ENCODE measurements at places on chromosomes 4 and X. TPM values are rescaled to one million over a fixed set of nuclear protein-coding genes. Genes with fewer than 3 reads are reported as not detected.

The LINC00632 gene
- 20.5 TPM for total RNA-seq

DNA sequence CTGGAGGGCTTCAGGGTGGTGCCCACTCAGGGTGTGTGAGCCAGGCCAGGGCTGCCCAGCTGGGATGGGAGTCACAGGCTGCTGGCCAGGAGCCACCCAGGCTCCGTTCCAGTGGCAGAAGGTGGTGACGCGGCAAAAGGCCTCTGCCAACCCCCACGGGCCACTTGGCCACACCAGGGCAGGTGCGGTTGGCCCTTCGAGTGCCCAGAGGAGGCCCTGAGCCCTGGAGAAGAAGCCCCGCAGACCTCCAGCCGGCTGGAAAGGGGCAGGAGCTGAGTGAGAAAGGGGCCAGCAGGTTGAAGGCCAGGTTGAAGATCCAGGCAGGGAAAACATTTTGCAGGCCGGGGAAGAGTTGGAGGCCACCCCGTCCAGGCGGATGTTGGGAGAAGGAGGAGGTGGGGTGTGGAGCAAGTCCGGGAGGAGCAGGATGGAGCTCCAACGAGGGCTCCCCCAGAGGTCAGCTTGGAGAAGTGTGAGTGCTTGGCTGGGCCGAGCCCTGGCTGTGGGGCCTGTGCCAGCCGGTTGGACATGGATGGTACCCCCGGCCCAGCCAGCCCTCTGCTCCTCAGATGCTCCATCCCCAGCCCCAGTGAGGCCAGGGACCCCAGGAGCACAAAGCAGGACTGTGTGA lies 2.8 kb upstream of the CPLX1 start:
- H3K4me3 ChIP-seq = no peak overlapping the region
- H3K4me1 ChIP-seq = peaks cover 12% of the 10 kb centered on the region
- no peak overlapping the region for H3K27ac ChIP-seq
- peaks cover 77% of the 10 kb centered on the region for H3K27me3 ChIP-seq
- DNase-seq = no peak

DNA sequence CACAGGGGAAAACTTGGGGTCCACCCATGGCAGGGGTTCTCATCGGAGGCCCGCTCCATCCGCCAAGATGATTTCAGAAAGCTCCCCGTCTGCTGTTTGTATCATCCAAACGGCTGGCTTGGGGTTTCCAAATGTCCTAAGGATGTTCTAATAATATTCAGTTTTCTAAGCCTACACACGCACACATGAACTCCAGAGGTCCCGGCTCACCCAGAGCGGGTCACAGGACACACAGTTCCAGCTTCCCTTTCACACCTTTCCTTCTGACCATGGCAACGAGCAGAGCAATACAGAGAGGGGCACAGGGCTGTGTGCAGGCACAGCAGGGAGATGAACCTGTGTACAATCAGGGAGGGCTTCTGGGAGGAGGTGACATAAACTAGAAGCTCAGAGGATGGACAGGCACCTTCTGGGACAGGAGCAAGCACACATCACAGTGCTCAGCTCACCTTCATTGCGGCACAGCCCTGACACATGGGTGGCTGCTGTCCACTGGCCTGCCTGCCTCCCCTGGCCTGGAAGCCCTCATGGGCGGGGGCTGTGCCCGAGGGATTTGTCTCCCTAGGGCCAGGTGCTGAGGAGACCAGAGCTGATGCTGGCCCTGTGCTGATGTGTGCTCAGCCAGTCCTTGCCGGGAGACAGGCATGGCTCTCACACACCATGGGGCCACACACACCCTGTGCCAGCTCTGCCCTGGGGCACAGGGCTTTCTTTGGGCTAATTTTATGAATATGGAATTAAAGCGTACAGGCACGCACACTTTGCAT lies 44.8 kb downstream of the ABLIM2 start:
- no peak overlapping the region for H3K4me3 ChIP-seq
- peak overlapping the region; percentile 8 for H3K27ac ChIP-seq

The SMPX gene
- total RNA-seq = 0.99 TPM

The MED12 gene
- total RNA-seq = 11.0 TPM

Measured in thymus (tissue), 14 donors.